ENCODE measurements at places on chromosomes 12 and 14.
A peak's percentile ranks its signal among the peaks of the same experiment; 100 is the strongest.

DNA sequence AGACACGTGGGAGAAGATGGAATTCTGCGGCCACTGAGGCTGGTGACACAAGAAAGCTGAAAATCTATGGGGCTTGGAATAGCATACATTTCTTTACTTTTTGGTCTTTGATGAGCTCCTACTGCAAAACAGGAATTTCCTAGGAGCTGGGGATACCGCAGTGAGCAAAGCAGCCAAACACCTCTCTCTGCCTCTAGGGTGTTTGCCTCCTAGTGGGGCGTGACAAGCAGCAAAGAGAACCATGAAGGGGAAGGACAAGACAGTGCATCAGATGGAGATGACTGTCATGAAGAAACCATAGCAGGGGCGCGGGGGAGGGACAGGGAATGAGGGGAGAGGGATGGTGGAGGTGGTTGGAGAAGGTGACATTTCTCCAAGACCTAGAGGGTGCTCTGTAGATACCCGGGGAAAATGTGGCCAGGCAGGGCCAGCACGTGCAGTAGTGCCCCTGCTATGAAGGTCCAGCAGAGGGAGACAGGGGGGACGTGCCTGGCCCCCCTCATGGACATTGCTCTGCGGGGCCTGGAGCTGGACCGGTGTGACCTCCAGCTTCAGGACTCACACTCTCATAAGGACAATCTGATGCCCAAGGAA is 58.6 kb downstream of the SERPINA3 start:
- DNase-seq, result no peak

DNA sequence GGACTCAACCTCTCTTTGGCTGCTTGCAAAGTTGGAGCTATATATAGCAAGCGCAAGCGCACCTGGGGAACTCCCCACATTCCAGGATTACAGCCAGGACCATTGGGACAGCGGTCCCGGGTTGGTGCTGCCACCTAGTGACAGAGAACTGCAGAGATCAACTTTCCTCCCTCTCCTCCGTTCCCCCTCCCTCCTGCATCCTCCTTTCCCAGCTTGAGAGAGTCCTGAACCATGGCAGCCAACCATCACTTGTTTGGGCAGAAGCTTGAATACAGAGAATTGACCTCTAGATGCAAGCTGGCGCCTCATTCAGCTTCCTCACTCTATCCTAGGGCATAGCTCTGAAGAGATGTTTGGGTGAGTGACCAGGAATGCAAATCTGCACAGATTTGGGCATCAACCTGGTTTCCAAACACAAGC is 17.4 kb upstream of the FLVCR2 start:
- peak; percentile 66 for DNase-seq

GRCh38 chr14:64758025-64758521 is 53.8 kb downstream of the PLEKHG3 start:
- DNase-seq, result no peak

DNA sequence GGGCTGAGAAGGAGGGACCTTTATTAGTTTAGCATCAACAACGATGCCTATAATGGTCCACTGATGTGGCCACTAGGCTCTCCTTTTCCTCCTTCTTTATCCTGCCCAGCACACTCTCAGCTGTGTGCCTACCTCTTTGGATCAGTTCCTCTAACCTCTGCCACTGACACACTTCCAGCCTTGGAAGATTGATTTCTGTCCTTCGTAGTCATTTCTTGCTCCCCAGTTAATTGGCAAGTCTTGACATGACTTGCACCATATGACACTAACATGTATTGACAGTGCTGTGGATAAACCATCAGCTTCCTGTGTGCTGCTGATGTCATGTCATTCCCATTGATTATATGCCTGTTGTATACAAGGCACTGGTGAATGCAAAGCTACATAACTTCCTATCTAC is 90.2 kb upstream of the PLEKHG7 start:
- DNase-seq, result peak; percentile 26

DNA sequence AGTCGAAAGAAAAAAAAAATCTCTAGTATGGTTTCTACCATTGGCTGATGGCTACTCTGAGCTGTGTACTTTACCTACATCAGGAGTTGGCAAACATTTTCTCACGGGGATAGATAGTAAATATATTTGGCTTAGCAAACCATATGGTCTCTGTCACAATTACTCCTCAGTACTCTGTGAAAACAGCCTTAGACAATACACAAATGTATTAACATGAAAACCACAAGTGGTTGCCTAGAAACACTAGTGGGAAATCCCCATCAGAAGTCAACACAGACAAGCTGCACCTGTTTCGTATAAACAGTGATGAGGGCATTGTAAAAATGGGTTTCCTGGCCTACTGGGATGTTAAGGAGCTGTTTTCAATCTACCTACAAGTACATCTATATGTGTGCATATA is 84.6 kb upstream of the NAV3 start:
- DNase-seq, result peak; percentile 3

DNA sequence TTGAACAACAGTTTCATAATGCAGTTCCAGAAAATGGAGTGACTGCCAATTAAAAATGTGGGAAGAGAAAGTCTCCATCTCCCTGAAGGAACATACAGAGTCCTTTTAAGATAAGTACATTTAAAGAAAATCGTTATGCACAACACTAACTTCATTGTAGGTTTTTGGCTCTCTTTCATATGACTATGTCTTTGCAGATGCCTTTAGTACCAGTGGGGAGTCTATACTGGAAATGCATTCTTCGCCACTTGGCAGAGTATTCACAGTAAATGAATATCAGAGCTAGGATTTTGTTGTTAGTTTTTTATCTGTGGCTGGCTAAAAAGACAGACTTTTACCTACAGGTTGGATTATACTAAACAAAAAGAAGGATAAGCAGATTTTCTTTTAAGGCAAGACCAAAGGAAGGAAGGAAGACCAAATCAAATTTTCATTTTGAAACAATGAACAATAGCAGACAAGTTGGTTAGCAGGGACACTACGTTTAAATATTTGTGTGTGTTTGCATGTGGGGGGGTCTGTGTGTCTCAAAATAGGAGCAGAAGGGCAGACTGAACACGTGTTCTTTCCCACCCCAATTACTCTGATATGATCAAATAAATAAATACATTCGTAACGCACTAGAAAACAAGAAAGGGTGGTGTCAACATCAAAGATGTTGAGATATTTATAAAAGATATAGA is 124.5 kb downstream of the BTG1 start:
- no peak for DNase-seq

DNA sequence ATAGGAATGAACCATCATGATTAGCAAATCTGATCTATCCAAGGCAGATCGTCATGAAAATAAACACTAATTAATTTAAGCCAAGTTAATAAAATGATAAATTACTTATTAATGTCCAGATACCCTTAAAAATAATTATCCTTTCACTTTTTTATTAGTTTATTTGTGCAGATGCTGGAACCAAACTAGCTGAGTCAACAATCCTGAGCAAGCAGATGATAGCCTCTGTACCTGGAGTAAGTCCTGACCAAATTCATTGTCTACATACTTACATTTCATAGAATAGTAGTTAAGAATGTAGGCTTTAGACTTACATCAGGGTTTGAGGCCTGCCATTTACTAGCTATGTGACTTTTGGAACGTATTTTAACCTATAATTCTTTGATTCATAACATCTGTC is 105.8 kb downstream of the PRIMA1 start:
- DNase-seq, result no peak

DNA sequence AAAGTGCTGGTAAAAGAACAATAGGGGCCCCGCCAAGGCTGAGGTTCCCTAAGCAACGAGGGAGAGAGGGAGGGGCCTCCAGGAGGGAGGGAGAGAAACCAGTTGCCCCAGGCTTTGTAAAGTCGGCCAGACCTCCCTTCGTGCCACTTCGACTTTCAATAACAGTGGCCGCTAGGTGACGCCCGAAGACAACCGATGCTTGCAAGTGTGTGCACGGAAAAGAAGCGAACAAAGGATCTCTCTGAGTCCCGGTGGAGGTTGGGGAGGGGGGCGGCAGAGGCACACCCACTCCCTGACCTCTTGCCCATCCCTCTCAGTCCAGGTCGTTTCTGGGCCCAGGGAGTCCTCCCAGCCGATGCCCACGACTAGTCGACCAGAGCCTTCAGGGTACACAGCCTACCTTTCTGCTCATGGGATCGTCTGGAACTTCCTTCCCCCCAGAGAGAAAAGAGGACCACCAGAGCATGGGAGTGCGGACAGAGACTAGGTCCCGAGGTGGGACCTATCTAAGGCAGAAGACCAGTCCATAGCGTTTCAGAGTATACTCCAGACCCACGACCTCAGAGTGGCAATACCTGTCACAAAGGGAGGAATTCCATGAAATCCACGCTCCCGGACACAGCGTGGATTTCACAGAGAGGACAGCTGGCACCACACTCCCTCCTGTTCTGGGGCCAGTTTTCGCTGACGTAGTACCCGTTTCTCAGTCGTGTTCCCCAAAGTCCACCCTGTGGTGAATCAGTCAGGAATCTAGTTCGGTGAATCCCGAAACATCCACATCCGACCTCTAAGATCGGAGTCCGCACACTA is 262.7 kb upstream of the ALG10B start:
- DNase-seq, result peak; percentile 1

DNA sequence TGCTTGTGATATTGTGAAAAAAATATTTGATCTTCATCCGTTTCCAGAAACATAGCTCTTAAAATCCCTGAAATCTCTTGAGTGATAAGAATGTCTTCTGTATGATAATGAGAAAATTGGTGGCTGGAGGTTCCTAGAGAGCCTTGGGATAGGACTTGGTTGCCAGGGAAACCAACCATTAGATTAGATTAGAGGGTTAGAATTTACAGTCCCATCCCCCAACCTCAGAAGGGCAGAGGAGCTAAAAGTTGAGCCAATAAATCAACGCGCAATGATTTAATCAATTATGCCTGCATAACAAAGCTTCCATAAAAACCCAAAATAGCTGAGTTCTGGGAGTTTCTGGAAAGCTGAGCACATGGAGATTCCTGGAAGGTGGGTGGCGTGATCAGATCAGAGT is 10.6 kb downstream of the SEL1L start:
- DNase-seq, result no peak

DNA sequence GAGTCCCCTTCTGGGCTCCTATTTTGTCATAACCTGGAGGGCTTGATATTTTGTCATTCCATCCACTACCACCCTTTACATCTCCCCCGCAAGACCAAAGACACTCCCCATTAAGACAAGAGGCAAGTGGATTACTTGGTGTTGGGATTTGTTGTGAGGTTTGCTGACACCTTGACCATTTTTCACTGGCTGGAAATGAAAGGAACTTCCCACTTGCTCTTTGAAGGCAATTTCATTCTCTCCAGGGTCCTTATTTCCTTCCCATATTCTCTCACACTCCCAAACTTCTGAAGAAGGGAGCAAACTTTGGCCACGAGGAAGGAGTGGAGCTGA is 14.9 kb downstream of the AGAP2 start:
- DNase-seq, result no peak

DNA sequence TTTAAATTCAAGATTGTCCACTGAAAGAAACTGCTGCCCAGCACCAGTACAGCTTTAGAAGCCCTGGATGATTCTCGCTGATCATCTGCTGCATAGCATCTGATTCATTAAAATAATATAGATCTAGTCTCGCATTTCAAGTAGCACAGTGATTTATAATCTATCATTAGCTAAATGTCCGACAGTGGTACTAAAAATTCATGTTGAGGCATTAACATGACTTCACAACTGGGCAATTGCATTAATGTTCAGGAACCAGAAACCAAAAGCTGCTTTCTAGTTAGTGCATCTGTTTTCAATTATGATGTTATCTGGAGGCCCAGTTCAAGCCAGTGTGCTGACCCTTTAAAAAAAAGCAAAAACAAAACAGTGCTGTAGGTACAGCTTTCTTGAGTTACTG is 1987.2 kb upstream of the SEL1L start:
- DNase-seq, result no peak

DNA sequence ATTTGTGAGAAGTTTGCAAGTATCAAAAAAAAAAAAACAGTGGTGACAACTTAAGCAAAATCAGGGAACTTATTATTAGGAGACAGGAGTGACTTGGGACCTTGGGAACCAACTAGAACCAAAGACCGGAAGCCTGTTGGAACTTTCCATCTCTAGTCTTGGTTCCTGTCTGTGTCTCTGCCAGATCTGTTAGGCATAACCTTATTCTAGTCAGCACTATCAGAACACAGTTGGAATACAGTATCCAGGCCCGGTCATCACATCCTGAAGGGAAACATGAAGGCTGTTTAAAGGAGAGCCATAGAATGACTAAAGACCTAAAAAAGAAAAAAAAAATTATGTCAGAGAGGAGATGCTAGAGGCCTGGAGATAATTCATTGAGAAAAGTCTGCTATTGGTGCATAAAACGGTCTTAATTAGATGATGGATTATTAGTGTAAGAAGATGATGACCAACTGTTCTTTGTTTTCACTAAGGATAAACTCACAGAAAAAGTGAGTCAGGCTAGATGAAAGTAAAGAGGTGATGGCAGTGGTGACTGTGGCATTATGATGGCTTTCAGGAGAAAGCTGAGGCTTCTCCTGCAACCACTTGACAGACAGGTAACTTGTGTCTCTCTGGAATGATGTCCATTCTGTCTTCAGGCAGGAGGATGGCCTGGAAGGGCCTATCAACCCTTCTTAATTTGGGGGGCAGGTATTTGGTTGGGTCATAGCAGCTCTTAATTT is 28.2 kb downstream of the DACT1 start:
- DNase-seq, result no peak

- no peak for DNase-seq
These were observed 15.9 kb downstream of the NCOR2 start for GRCh38 chr12:124551268-124552144.

DNA sequence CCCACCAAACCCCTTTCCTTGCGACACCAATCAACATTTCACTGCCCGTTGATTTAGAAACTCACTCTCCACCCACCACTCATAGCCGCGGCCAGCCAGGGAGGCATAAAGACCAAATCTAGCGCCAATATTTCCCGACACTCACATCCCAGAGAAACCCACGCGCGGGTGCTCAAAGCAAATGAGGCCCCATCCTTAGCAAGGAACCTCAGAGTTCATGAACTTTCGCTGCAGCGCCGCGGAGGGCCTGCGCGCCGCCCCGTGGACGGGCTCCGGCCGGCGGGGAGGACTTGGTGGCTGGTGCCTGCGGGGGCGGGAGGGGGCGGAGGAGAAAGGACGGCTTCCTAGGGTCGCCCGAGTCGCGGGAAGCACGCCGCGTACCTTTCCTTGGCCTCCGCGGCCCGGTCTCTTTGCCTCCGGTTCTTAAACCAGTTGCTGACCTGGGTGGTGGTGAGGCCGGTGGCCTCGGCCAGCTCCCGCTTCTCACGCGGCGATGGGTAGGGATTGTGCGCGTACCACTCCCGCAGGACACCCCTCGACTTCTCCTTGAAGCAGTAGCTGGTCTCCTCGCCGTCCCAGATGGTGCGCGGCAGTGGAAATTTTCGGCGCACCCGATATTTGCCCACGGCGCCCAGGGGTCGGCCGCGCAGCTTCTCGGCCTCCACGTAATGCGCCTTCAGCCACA is 886 bp downstream of the SIX1 start:
- DNase-seq, result no peak

DNA sequence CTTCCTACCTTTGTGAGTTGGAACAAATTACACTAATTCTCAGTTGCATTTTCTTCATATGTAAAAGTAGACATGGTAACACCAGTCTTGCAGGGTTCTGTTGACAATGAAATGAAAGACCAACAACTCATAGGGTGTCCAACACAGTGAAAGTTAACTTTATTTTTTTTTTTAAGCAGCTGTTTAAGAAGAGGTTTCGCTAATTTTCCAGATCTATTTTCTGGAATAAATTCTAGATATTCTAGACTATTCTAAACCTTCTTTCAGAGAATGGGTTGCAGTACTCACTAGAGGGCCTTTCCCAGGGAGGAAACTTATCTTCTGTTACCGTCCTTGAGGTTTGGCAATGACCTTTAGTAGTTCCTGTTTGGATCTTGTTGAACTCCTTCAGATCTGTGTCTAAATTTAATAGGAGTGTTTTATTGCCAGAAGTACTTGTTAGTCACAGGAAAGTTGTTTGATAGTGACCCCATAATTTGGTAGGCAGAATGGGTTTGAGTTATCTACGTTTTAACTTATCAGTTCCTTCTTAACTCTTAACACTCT is 2.8 kb upstream of the ART4 start:
- DNase-seq, result no peak
